ENCODE measurements at places on chromosomes 11 and 22.

DNA sequence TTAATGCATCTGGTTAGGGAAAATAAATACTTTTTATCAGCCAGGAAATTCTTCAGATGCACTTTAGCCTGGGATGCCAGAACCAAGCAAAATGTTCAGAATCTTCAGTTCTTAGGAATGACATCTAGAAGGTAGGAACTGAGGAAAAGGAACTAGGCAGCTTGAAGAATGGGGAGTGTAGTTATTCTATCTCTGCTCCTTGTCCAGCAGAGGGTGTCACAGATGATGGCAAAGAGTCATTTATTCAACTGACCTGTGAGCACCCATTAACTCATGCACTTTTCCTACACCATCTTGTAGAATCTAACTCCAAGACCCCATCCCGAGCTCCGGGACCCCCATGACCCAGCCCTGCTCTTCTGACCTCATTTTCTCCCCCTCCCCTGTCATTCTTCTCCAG, 122.1 kb upstream of the ISX start:
- no peak for DNase-seq

- DNase-seq = no peak
Measured at GRCh38 chr22:30424534-30425326, 838 bp upstream of the MTFP1 start.

DNA sequence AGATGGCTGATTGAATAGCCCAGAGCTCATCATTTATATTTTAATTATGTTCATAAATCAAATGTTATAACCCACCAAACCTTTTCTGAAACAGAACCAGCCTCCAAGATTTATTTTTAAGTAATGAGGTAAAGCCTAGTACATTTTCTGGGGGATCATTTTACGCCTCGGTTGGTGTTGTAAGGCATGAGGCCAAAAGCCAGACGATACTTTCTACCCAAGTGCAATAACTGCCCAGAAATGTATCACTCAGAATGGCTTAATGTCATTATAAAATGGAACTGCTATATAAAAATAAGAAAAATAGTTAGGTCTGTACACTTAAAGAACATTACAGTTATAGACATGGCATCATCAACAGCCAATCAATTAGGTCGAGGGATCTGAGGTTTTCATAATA, 283.3 kb downstream of the CADM1 start:
- no peak for DNase-seq

- DNase-seq = no peak
Measured at GRCh38 chr11:128497061-128497775, 90.1 kb downstream of the ETS1 start.
